D721Med (cell line): ENCODE measurements at places on chromosomes 11 and 22.

DNA sequence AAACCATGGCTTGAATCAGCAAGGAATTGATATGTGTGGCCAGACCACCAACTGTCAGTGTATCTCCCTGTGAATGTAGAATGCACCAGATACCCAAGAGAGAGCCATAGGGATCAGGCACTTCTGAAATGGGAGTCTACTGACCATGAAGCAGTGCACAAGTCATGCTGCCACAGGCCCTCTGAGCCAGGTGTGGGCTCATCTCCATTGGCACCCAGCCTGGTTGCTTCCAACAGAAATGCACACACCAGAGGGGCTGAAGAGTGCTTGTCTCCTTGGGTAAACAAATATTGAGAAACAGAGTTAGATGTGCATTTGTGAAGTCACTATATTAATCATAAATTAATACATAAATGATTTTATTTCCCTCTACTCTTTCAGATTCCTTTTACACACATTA, 28.4 kb upstream of the PANX1 start:
- DNase-seq: no peak

DNA sequence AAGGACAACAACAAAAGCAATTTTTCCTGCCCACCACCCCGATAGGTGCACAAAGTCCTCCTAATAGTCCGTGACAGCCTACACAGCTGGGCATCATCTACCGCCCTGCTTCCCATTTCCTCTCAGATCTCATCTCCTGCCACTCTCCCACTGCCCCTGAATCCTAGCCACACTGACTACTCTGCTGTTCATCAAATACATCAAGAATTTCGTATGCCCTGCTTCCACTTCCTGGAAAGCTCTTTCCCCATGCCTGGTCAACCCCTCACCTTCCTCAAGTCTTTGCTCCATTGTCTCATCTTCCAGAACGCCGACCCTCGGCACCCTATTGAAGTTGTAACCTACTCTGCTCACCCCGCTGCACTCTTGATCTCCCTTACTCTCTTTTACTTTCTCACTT, 320.1 kb downstream of the OPCML start:
- DNase-seq: no peak

- DNase-seq: no peak
Observed at GRCh38 chr11:6225896-6226295, 8.5 kb downstream of the FHIP1B start.

- DNase-seq: no peak
Observed at GRCh38 chr22:38869663-38870062, 2.4 kb downstream of the CBX6 start.

GRCh38 chr11:890794-891540, 19.6 kb downstream of the CHID1 start:
- no peak for DNase-seq

DNA sequence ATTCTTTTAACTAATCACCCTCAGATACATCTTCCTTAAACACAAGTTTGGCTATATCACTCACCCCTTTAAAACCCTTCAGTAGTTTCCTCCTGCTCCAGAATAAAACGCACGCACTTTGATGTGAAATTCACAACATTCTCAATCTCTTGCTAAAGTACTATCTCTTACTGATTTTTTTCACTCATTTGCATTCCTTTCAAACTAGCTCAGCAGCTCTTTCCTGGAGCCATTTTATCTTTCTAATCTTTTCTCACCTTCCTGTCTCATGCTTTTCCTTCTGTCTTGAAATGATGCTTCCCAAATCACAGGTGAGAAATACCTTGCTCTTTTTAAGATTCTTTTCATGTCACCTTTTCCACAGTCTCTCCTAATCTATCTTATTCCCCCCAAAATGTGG, 1074.4 kb downstream of the DLG2 start:
- DNase-seq: no peak

DNA sequence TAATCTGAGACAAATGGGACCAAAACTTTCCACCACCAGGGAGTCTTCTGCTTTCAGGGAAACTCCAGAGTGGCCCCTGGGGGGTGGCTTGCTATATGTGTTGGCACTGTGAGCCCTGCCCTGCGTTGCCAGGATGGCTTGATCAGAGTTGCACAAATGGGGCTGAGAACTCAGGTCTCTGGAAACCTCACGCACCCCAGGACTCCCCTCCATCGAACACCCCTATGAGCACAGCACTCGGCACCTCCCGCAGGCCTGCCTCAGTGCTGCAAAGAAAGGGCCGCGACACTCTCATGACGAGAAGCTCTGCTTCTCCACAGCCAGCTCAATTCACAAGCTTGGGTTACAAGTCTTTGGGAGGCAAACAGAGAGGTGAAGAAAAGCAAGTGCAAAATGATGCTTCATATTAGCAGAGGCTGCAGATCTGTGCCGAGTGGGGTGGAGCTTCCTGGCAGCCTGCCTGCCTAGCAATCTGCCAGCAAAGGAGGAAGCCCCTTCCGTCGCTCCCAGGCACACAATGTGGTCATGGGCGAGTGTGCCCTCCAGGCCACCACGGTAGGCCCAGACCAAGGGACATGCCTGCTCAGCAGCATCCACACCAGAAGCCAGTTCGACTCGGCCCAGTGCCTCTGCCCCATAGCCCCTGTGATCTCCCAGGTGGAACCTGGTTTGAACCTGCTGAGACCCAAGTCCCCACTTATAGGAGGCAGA, 55.7 kb downstream of the MYH9 start:
- DNase-seq: no peak

DNA sequence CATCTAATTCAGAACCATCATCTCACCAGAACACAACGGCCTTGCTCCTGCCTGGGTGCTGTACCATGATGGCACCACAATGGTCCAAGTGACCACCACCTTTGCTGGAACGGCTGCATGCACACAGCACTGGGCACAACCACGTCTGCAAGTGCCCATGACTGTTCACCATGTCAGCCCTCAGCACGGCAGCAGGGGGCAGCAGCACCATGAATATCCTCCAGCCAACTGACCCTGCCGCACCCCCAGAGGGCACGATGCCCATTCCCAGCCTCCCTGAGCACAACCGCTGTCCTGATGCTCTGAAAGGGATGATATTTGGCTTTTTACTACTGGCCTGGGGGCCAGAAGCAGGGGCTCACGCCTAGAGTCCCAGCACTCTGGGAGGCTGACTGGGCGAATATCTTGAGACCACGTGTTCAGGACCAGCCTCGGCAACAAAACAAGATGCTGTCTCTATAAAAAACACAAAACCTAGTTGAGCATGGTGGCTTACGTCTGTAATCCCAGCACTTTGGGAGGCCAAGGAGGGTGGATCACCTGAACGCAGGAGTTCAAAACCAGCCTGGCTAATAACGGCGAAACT, 25.7 kb downstream of the DRD4 start:
- no peak for DNase-seq

- no peak for DNase-seq
Observed at GRCh38 chr22:45088576-45088975, 75.1 kb upstream of the NUP50 start.

- DNase-seq: no peak
Observed at GRCh38 chr22:42863349-42863961, 6.4 kb upstream of the ARFGAP3 start.

- DNase-seq: no peak
Observed at GRCh38 chr22:24410110-24410856, 17.1 kb upstream of the ADORA2A start.

GRCh38 chr11:3119141-3119821, 45.8 kb downstream of the OSBPL5 start:
- DNase-seq: no peak

- DNase-seq: no peak
Observed at GRCh38 chr11:72075109-72075508, 5.2 kb downstream of the NUMA1 start.

- DNase-seq: peak; percentile 79
Observed at GRCh38 chr22:18156878-18157713, 7.1 kb downstream of the USP18 start.

DNA sequence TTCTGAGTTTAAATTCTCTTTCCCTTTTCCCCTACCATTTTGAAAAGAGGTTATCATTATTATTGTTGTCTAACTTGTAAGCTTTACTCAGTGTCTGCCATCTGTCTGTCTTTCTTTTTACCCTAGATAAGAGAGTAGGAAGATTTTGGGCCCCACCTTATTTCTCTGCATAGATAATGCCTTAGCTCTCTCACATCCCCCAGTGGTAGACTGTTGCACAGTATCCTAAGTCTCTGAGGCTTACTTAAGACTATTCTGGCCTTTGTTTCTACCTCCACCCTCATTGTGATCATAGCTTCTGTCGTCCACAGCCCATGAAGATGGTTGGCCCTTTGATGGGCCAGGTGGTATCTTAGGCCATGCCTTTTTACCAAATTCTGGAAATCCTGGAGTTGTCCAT, 3.6 kb upstream of the OR51L1 start:
- DNase-seq: no peak

GRCh38 chr11:43515090-43515489, 156.4 kb downstream of the TTC17 start:
- DNase-seq: no peak

GRCh38 chr11:82398300-82398815, 335.3 kb downstream of the FAM181B start:
- DNase-seq: no peak

- DNase-seq: no peak
Observed at GRCh38 chr11:132604431-132604830, 927.9 kb downstream of the OPCML start.

GRCh38 chr11:110133160-110133559, 40.0 kb downstream of the ZC3H12C start:
- no peak for DNase-seq

GRCh38 chr22:27885977-27886842, 32.8 kb downstream of the PITPNB start:
- DNase-seq: no peak

- peak; percentile 22 for DNase-seq
Observed at GRCh38 chr22:33209930-33210784, 152.0 kb upstream of the SYN3 start.

- no peak for DNase-seq
Observed at GRCh38 chr22:32758866-32759385, 42.6 kb upstream of the TIMP3 start.

DNA sequence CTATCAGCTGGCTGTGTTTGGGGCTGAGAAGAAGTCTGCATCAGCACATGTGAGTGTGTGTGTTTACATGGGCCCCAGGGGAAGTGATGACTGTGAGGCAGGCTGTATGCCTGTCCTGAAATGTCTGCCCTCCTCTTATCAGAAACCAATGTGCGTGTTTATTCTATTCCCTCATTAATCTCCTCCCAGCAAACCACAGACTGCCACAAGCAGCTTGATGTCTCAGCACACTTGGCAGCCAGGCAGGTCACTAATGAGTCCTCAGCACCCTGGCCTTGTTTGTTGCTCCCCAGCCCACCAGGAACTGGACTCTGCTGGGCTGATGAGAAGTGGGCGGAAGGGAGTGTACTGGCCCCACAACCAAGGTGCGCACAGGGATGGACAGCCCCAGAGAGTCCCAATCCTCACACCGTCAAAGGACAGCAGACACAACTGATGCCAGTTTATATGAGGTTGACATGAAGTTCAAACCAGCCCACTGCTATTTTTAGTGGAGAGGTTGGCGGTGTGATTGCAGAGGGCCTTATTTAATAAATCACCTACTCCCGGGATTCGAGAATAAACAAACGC, 225.8 kb downstream of the ETS1 start:
- DNase-seq: no peak

GRCh38 chr22:37559901-37560607, at the start of gene CDC42EP1:
Gene CDC42EP1, plus strand, starts transcription at chr22:37560480. Its CDS starts 5,870 bp downstream, at chr22:37566350.
- no peak for DNase-seq

- DNase-seq: no peak
Observed at GRCh38 chr11:63553759-63554158, 9.4 kb downstream of the PLAAT2 start.

DNA sequence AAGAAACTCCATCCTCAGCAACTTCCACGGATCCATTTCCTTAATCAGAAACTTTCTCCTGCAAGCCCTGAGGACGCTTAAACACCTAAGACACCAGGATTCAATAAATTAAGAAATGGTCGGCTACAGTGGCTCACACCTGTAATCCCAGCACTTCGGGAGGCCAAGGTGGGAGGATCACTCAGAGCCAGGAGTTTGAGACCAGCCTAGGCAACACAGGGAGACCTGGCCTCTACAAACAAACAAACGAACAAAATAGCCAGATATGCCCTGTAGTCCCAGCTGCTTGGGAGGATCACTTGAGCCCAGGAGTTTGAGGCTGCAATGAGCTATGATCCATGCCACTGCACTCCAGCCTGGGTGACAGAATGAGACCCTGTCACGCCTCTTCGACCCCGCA, 46.7 kb downstream of the RPUSD4 start:
- DNase-seq: no peak

- no peak for DNase-seq
Observed at GRCh38 chr11:117197516-117198456, 1.4 kb upstream of the TAGLN start.

- DNase-seq: no peak
Observed at GRCh38 chr11:94305146-94305545, 766 bp downstream of the IZUMO1R start.

DNA sequence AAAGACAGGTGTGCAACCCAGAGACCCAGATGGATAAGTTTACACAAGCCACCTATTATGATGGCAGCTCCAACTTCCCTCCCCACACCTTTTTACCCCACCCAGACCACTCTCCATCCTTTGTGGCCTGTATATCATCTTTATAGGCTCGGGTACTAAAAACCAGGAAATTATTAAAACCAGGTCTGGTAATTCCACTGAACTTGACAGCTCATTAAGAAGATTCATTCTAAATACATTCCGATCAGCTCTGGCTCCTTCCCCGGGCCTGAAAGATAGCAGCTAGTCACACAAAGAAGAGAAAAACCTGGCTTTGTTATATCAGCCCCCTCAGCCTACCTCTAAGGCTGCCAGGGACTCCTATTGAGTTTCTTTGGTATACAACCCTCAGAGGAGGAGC, 67.9 kb upstream of the API5 start:
- DNase-seq: no peak

- DNase-seq: no peak
Observed at GRCh38 chr11:20596205-20597153, 2.9 kb upstream of the SLC6A5 start.

- DNase-seq: no peak
Observed at GRCh38 chr11:34238966-34239365, 118.8 kb downstream of the ABTB2 start.
